ENCODE measurements at places on chromosomes 11 and 22. TPM values are rescaled to one million over a fixed set of nuclear protein-coding genes. Genes with fewer than 3 reads are reported as not detected.

SLC25A1 gene
- total RNA-seq = 94.2 TPM

CYB5R3 gene
- total RNA-seq = 46.2 TPM

OR2AT4 gene
- not detected for total RNA-seq

KRTAP5-8 gene
- not detected for total RNA-seq

LRP5 gene
- total RNA-seq = 30.6 TPM

MYO18B gene
- 0.15 TPM for total RNA-seq

SOX10 gene
- total RNA-seq = 303 TPM

PLA2G6 gene
- 19.7 TPM for total RNA-seq

TYR gene
- total RNA-seq = not detected

CRYBB2 gene
- 0.15 TPM for total RNA-seq

OR56A4 gene
- total RNA-seq = not detected

TMPRSS4 gene
- total RNA-seq = not detected

GGTLC2 gene
- not detected for total RNA-seq

CCDC81 gene
- 0.40 TPM for total RNA-seq

MAPK8IP1 gene
- 11.1 TPM for total RNA-seq

SPA17 gene
- total RNA-seq = 14.1 TPM

KCNJ5 gene
- total RNA-seq = 0.03 TPM

MMP12 gene
- total RNA-seq = not detected

SHANK3 gene
- 0.30 TPM for total RNA-seq

NUP160 gene
- 37.8 TPM for total RNA-seq

TTC12 gene
- 16.9 TPM for total RNA-seq

POU2AF2 gene
- total RNA-seq = not detected

CD3G gene
- not detected for total RNA-seq

NAALADL1 gene
- total RNA-seq = not detected

PDE2A gene
- total RNA-seq = 1.5 TPM

HBB gene
- not detected for total RNA-seq

OR5A1 gene
- not detected for total RNA-seq

KIF18A gene
- total RNA-seq = 18.4 TPM

MYRF gene
- total RNA-seq = 3.1 TPM

RAG2 gene
- not detected for total RNA-seq

SPDYC gene
- total RNA-seq = not detected

TEX12 gene
- not detected for total RNA-seq

OR5D18 gene
- not detected for total RNA-seq

PNPLA3 gene
- total RNA-seq = 2.5 TPM

TEAD1 gene
- total RNA-seq = 114 TPM

TTC38 gene
- total RNA-seq = 18.0 TPM

AMPD3 gene
- 0.53 TPM for total RNA-seq

OR52I2 gene
- not detected for total RNA-seq

DDTL gene
- total RNA-seq = 0.79 TPM

HIPK3 gene
- total RNA-seq = 18.6 TPM

APLP2 gene
- total RNA-seq = 91.1 TPM

ACTN3 gene
- not detected for total RNA-seq

HBE1 gene
- total RNA-seq = 40.6 TPM

CARD16 gene
- 0.40 TPM for total RNA-seq

GRM5 gene
- 0.30 TPM for total RNA-seq

MS4A12 gene
- total RNA-seq = not detected

OR8D1 gene
- total RNA-seq = not detected

Data from A375 (cell line).